ENCODE measurements at places on chromosomes 2 and 18.

DNA sequence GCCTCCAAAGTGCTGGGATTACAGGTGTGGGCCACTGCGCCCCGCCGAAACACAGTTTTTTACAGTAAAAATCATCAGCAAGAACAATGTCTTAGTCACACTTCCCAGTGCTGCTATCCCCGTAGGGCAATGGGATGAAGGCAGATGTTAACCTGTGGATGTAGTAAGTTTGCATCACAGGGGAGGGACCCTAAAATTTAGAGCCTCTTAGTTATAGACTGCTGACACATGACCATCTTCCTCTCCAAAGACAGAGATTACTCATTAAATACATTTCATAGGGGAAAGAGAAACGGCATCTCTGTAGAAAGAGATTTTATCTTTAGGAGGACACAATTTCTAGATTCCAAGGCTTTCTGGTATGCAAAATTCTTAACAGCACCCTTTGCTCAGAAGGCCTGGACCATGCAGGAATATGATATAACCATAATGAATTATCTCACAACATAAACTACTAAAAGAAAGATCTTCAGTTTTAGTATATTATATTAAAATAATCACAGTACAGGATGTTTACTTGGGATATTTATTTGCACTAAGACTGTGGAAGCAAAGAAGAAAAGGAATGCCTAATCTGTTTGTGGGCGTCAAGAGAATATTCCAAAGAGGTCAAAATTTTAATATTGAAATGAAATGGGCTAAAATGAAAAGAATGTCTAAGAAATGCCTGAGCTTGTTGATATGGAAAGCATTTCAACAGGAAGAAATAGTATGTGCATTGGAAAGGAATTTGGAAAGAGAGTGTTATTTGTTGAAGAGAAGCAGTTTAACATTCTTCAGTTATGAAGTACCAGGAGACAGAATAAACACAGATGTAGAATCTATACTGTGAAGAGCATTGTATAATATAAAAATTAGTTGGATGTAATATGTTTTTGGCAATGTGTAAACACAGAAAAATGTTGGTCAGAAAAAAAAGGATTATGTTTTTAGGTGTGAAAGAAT, 1228.3 kb upstream of the CHAC2 start:
- DNase-seq: no peak

DNA sequence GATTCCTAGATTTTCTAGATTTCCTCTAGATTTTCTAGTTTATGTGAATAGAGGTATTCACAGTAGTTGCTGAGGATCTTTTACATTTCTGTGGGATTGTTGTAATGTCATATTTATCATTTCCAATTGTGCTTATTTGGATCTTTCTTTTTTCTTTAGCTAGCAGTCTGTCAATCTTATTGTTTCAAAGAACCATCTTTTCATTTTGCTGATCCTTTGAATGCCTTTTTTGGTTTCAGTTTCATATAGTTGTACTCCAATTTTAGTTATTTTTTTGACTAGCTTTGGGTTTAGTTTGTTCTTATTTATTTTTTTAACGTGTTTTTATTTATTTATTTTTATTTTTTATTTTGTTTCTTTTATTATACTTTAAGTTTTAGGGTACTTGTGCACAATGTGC, 24.5 kb downstream of the CLIP4 start:
- no peak for DNase-seq

GRCh38 chr2:44267796-44268648, 7.3 kb upstream of the SLC3A1 start:
- no peak for DNase-seq

GRCh38 chr18:44458777-44459176, 221.9 kb upstream of the SETBP1 start:
- DNase-seq: no peak

DNA sequence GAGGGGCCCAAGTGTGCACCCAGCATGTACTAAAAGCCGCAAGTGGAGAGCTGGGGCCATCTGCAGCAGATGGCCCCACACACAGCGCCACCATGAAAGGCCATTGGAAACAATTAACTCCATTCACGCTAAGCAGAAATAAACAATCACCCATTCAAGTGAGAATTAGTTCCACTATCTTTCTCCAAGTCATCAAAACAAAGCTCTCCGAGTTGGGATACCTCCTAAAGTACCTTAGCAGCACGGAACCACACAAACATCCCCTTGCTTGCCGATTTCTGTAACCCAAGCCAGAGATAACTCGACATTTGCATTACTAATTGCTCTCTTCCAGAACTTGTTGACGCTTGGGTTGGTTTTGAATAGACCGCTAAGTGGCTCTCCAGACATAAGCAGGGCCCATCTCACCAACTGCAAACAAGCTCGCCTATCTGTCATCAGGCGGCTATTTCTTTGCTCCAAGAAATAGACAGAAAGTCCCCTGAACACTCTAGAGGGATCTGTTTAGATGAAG, 840.6 kb upstream of the SALL3 start:
- no peak for DNase-seq

GRCh38 chr2:113105047-113105785, 22.2 kb upstream of the IL1RN start:
- DNase-seq: peak; percentile 25

DNA sequence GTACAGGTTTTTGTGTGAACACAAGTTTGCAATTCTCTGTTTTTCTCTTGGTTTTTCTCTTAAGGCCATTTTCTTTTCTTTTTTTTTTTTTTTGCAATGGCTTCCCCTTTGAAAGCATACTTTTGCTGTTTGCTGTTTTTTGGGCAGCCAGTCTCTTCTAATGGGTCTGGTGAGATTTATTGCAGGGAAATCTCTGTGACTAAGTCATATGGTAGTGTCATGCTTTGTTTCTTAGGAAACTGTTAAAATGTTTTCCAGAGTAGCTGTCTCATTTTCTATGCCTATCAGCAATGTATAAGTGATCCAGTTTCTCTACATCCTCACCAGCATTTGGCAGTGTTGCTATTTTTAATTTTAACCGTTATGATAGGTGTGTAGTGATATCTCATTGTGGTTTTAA, 27.9 kb upstream of the CDCA7 start:
- no peak for DNase-seq

- peak; percentile 70 for DNase-seq
These were observed 61.6 kb downstream of the ST3GAL5 start for GRCh38 chr2:85826990-85827878.

- DNase-seq: no peak
These were observed 443.2 kb upstream of the ID2 start for GRCh38 chr2:8238521-8239230.

DNA sequence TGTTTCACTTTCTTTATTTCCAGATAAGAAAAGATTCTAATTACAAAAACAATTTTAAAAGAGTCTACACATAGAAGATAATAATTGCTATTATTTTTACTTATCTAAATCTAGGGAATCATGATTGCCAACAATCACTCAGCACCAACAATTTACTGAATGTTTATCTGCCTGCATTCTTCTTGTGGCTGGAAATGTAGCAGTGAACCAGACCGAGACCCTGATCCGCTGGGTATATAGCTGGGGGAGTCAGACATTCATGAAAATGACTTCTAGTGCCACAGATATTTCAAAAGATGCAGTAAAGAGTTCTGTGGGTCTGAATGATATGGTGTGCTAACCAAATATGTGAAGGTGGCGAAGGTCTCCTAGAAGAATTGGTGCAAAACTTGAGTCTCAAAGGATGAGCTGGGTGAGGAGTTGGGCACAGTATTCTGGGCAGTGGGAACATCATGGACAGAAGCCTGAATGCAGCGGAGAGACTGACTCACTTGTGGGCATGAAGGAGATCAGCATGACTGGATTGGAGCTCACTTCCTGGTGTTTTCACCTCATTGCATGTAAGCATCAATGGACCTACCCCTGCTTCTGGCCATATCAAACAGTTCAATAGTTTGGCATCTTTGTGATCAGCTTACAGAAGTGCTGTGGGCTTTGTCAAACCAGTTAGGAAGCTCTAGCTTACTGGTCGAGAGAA, 26.1 kb upstream of the FN1 start:
- DNase-seq: no peak

GRCh38 chr2:103462712-103463111, 700.9 kb downstream of the TMEM182 start:
- DNase-seq: no peak

DNA sequence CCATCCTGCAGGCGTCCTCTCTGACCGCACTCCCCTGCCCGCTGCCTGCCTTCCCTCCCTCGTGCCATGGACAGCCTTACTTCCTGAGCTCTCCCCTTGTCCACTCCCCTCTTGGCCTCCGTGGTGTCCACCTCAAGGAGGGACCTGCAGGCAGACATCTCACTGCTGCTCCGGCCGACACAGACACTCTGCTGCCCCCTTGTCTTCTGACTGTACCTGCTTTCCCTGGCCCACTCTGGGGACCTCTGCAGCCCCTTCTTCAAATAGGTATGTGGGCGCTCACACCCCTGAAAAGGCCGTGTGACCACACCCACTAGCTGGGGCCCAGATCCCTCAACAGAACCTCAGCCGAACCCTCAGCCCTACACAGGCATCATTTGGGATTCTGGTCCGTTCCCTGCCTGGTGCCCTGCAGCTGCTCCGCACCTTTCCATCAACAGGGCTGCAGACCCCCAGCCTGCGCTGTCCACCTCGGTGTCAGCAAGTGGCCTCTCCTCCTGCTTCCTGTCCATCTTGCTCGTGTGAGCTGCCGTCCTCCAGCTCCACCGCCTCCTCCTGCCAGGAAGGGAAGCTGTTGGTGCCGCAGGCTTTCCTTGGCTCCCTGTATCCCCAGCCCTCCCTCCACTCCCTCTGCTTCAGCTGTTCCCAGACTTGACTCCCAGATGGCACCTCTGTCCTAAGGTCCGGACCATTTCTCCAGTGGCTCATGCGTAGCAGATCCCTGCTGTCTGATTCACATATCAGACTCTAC, 94.1 kb downstream of the KLHL29 start:
- DNase-seq: no peak

DNA sequence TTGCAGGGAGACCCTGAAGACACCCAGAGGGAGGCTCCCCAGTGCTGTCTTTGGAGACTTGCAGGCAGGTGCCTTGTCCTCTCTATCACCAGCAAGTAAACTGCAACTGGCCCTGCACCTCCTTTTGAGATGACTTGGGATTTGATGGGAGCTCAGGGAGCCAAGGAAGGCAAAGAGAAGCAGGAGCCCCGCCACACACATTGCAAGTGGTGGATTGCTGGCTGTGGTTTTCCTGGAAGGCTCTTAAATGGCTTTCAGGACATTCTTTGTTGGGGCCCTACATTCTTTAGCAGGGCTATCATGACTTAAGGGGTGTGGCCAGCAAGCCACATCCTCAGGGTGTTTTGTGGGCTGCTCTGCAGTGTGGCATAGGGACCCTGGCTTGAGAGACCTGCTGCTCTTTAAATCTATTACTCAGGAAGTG, 39.9 kb upstream of the CDC42EP3 start:
- DNase-seq: no peak

GRCh38 chr2:227454323-227454860, 17.6 kb upstream of the AGFG1 start:
- no peak for DNase-seq

GRCh38 chr2:11196246-11196645, 41.0 kb downstream of the SLC66A3 start:
- no peak for DNase-seq

GRCh38 chr2:8486141-8486540, 195.7 kb upstream of the ID2 start:
- no peak for DNase-seq

GRCh38 chr18:77127769-77128671, 4.6 kb downstream of the MBP start:
- no peak for DNase-seq

DNA sequence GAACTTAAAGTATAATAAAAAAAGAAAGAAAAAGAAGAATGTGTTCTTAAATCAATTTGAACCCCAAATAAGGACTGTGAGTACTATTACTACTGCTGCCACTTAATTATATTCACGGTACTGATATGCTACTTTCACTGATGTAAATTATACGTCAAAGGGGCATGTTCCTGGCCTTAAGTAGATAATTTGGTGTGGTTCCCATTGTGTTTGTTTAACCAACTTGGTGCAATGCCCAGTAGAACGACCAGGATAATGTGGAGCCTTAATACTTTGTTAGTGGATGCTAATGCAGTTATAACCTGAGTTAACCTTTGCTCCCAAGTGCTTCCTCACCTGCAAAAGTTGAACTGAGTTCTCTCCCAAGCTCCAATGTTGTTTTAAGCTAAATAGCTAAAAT, 142.0 kb downstream of the NR4A2 start:
- no peak for DNase-seq

DNA sequence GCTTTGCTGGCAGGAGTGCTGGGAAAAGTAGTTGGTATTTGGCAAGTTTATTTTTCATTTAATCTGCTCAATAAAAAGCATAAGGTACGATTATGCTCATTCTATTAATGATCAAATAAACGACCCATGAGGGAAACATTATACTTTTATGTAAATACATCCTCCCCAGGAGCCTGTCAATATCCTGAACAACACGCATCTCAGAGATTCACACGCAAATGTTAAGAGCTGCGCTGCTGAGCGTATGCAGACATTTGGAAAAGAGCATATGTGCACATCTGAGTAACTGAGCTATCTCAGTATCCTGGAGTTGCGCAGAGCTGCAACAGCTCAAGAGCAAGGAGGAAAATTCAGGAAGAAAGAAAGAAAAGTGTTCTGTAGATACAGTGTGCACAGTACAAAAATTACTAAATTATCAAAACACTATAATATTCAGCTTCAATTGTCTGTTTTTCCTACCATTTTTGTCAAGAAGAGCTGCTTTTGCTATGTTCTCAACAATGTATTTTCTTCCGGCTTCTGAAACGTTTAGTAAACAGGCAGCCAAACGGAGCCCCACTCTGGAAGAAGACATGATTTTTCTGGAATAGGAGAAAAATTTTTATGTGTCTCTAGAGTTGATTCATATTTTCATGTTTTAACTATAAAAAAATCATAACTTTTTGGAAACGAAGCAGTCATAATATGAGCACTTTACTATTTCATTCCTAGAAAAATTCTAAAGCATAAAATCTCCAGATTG, 2.4 kb downstream of the FTCDNL1 start:
- DNase-seq: no peak

- no peak for DNase-seq
These were observed 133.6 kb downstream of the FIGN start for GRCh38 chr2:163602196-163602595.

DNA sequence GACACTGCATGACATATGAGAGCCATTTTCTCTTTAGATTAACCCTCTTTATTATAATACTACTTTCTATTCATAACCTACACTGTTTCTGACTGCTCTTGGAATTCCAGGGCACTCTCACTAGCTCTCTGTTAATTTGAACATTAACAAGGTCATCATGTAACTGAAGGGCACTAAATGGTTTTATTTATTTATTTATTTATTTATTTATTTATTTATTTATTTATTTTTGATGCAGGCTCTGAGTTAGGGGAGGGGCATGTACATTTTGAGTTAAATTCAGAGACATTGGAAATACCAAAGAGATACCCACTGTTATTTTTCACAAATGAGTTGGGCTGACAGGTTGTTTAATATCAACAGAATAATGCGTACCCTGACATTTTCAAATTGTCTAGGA, 1038.7 kb upstream of the NRXN1 start:
- no peak for DNase-seq

- DNase-seq: no peak
These were observed 80.0 kb downstream of the APOB start for GRCh38 chr2:20963867-20964266.

Data from stimulated activated CD4-positive, alpha-beta T cell treated with anti-CD3 and anti-CD28 coated beads, Interleukin-1b, Interleukin-23, amount 100 ng/mL, for 24 hours (primary cell).